T-helper 17 cell (primary cell): ENCODE measurements at places on chromosomes 11 and 22.

DNA sequence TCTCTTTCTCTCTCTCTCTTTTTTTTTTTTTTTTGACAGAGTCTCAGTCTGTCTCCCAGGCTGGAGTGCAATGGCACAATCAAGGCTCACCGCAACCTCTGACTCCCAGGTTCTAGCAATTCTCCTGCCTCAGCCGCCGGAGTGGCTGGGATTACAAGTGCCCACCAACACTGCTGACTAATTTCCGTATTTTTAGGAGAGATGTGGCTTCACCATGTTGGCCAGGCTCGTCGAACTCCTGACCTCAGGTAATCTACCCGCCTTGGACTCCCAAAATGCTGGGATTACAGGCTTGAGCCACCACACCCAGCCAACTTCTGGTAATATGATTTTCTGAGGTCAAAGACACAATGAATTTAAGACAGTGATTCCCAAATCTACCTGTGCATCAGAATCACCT is 659.8 kb upstream of the CCDC90B start:
- no peaks in the 10 kb centered on the region for H3K27me3 ChIP-seq
- DNase-seq: no peak
- H3K4me1 ChIP-seq: no peaks in the 10 kb centered on the region
- H3K27ac ChIP-seq: no peak overlapping the region

- H3K27ac ChIP-seq: peak overlapping the region; percentile 51
- H3K27me3 ChIP-seq: no peaks in the 10 kb centered on the region
- peaks cover 2% of the 10 kb centered on the region for H3K4me1 ChIP-seq
- DNase-seq: no peak
- H3K4me3 ChIP-seq: no peak overlapping the region
Measured at GRCh38 chr11:33197915-33198727, 36.8 kb upstream of the CSTF3 start.

DNA sequence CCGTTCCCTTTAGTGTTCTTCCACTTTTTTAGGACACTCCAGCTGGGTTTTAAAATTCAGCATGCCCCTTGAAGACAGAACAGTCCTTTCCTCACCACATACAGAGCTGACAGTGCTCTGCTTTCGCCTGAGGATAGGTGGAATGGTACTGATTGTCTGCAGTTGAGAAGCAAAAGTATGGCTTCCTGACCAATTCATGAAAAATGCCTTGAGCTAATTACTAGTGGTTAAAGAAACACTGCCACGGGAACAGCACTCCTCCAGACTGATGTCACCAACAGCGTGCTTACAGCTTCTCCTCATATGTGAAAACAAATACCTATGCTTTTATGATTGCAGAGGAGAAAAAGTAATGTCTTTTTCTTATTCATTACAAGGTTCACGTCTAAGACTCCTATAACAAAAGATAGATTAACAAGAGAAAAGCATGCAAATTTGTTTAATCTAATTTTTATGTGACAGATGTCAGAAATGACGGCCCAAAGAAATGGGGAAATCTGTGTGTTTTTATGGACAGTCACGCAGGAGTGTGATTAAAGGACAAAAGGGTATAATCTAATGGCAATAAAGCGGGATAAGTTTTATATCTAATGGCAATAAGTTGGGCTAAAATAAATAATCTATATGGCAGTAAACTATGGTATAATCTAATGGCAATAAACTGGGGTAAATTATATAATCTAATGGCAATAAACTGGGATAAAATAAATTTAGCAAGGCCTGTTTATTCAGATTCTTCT is 123.4 kb upstream of the ARHGAP42 start:
- no peaks in the 10 kb centered on the region for H3K4me1 ChIP-seq
- no peak overlapping the region for H3K27ac ChIP-seq
- no peak for DNase-seq
- no peaks in the 10 kb centered on the region for H3K27me3 ChIP-seq
- H3K4me3 ChIP-seq: no peak overlapping the region

- H3K27me3 ChIP-seq: no peaks in the 10 kb centered on the region
- no peak overlapping the region for H3K27ac ChIP-seq
- peaks cover 4% of the 10 kb centered on the region for H3K4me1 ChIP-seq
Measured at GRCh38 chr22:20154602-20155187, 3.8 kb upstream of the CCDC188 start.

- H3K36me3 ChIP-seq: no peaks in the 10 kb centered on the region
- DNase-seq: no peak
- peak overlapping the region; percentile 14 for H3K27ac ChIP-seq
- H3K4me3 ChIP-seq: no peak overlapping the region
- no peaks in the 10 kb centered on the region for H3K27me3 ChIP-seq
Measured at GRCh38 chr22:17590586-17590985, 27.3 kb downstream of the SLC25A18 start.

DNA sequence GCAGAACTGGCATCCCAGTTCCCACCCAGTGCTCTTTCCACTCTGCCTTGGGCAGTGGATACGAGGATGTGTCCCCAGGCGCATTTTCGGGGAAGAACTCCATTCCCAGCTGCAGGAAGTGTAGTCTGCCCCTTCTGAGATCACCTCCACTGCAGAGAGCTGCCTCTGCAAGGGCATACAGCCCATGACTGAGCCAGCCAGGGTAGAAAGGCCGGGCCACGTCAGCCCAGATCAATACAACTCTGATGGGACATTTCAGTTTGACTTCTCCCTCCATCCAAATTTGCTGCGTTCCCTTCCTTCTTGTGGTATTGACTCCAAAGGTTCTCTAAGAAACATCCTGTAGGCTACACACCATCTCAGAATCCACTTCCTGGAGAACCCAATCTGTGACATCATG is 19.7 kb downstream of the MOGAT2 start:
- H3K36me3 ChIP-seq: peaks cover 2% of the 10 kb centered on the region
- H3K27ac ChIP-seq: no peak overlapping the region
- peaks cover 35% of the 10 kb centered on the region for H3K27me3 ChIP-seq
- no peak for DNase-seq
- no peak overlapping the region for H3K4me3 ChIP-seq

DNA sequence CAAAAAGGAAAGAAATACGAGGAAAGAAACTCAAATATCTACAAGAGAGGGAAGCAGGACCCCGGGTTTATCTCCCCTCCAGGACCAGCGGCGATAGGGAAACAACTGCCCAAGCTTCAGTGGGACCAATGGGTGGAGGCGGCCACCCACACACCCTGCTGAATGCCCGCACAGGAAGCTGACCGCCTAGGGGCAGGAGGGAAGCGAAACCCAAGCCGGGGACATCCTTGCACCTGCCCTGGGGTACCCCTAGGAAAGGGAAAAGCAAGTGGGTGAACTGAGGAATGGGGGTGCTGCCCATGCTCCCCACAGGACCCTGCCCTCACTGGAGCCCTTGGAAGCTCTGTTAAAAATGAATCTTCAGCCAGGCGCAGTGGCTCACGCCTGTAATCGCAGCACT is 27.6 kb upstream of the HMOX1 start:
- H3K4me3 ChIP-seq: peak overlapping the region; percentile 43
- DNase-seq: no peak
- H3K36me3 ChIP-seq: no peaks in the 10 kb centered on the region
- no peak overlapping the region for H3K27ac ChIP-seq
- peaks cover 21% of the 10 kb centered on the region for H3K4me1 ChIP-seq
- peaks cover 15% of the 10 kb centered on the region for H3K27me3 ChIP-seq

GRCh38 chr11:94656968-94657367 is 89.8 kb downstream of the PIWIL4 start:
- H3K4me3 ChIP-seq: no peak overlapping the region
- no peaks in the 10 kb centered on the region for H3K36me3 ChIP-seq
- peaks cover 3% of the 10 kb centered on the region for H3K4me1 ChIP-seq
- H3K27ac ChIP-seq: no peak overlapping the region

DNA sequence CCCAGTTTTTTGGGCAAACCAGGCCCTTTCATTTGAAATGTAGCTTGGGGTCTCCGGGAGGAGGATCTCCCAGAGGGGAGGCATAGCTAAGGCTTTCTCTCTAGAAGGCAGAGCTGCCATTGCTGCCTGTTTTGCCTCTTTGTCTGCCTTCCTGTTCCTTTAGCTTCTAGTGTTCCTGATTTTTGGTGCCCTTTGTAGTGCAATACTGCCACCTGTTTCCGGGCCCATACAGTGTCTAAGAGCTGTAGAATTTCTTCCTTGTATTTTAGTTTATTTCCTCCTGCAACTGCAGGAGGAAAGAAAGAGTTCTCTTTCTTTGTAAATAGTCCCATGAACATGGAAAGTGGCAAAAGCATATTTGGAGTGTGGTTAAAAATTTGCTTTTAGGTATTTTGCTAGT is 19.3 kb upstream of the GLYATL1 start:
- peaks cover 3% of the 10 kb centered on the region for H3K36me3 ChIP-seq
- no peak overlapping the region for H3K4me3 ChIP-seq
- no peak overlapping the region for H3K27ac ChIP-seq
- H3K27me3 ChIP-seq: peaks cover 25% of the 10 kb centered on the region

DNA sequence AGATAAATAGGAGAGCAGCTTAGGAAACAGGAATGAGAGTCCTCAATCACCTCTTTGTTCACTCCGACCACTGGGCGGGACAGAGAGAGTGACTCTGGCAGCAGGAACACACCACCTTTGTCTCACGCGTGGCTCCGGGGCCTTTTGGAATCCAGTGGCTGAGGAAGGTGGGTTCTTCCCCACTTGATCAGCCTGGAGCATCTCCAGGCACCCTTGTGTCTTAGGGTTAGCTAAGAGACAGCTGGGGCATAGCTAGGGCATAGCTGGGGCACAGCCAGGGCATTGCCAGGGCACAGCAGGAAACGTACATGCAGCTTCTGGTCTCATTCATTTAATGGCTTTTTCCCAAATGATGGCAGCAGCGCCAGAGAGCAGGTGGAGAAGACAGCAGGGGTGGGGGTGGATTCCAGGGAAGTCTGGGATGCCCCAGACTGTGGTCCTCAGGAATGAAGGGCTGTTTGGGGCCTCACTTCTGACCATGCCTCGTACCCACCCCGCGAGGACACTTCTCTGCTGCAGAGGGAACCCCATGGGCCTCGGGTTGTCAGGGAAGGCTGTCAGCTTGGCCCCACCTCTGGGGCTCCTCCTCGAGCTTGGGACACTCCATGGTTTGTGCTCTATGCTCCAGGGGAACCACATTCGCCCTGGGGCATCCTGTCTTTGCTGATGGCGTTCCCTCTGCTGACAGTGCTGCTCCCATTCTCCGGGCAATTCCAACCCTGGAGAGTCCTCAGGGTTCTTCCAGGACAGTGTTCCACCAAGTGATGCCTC is 30.4 kb upstream of the SHANK2 start:
- no peak overlapping the region for H3K27ac ChIP-seq
- DNase-seq: no peak
- no peak overlapping the region for H3K4me3 ChIP-seq
- H3K27me3 ChIP-seq: peaks cover 23% of the 10 kb centered on the region

- H3K4me1 ChIP-seq: peaks cover 19% of the 10 kb centered on the region
- H3K27ac ChIP-seq: peak within 1 kb of the TSS; percentile 43
- DNase-seq: no peak
- H3K36me3 ChIP-seq: no peaks in the 10 kb centered on the region
- no peak within 1 kb of the TSS for H3K4me3 ChIP-seq
Measured at GRCh38 chr11:67452141-67452952, at the start of gene GPR152. Gene GPR152, minus strand, starts transcription at chr11:67452729. Its CDS starts 5 bp downstream, at chr11:67452724.

GRCh38 chr11:67451658-67451976 is 912 bp downstream of the GPR152 start:
- H3K4me3 ChIP-seq: no peak overlapping the region
- H3K4me1 ChIP-seq: peaks cover 19% of the 10 kb centered on the region
- peak overlapping the region; percentile 43 for H3K27ac ChIP-seq

- no peak for DNase-seq
- no peaks in the 10 kb centered on the region for H3K4me1 ChIP-seq
- H3K27me3 ChIP-seq: no peaks in the 10 kb centered on the region
- no peaks in the 10 kb centered on the region for H3K36me3 ChIP-seq
Measured at GRCh38 chr11:28269586-28269985, 161.4 kb downstream of the METTL15 start.

GRCh38 chr11:69300120-69301060 is 6.4 kb downstream of the MYEOV start:
- peaks cover 42% of the 10 kb centered on the region for H3K4me1 ChIP-seq
- H3K27me3 ChIP-seq: no peaks in the 10 kb centered on the region
- no peak overlapping the region for H3K4me3 ChIP-seq
- no peak for DNase-seq

DNA sequence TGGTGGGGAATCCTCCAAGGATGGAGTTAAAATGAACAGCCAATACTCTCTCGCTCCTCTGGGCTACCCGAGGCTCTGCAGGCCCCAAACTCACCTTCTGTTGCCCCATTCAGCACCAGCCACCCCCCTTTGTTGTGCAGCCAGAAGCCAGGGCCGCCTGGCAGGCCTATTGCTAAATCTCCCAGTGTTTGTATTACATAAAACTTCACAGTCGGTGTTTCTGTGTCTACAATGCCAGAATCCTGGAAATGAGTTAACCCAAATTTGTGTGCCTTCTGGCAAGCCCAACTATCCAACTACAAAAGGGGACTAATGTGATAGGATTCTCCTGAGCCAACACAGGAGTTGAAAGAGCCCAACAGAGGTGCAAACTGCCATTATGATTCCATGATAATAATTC is 9.3 kb downstream of the KCNJ5 start:
- H3K27me3 ChIP-seq: peaks cover 26% of the 10 kb centered on the region
- H3K27ac ChIP-seq: no peak overlapping the region
- H3K4me1 ChIP-seq: peaks cover 8% of the 10 kb centered on the region
- no peak for DNase-seq
- no peaks in the 10 kb centered on the region for H3K36me3 ChIP-seq

DNA sequence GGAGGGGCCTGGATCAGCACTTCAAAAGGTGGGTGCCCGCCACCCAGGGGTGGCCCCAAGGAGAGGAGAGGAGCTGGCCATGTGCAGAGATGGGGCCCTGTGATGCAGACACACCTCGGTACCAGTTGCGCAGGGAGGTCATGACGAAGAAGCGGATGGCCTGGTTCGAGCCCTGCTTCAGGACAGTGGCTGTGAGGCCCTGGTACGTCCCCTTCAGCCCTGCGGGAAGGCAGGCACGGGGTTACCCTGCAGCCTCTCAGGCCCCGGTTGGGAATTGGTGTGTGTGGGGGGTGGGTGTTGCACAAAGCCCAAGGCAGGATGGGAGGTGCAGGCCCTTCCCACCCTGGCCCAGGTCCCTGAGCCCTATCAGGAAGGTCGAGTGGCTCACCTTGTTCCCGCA is 1.8 kb downstream of the SLC25A1 start:
- no peak overlapping the region for H3K27ac ChIP-seq
- H3K27me3 ChIP-seq: no peaks in the 10 kb centered on the region
- H3K4me3 ChIP-seq: peak overlapping the region; percentile 50
- H3K36me3 ChIP-seq: no peaks in the 10 kb centered on the region
- no peak for DNase-seq

GRCh38 chr11:119537306-119538253 is 114.6 kb upstream of the THY1 start:
- H3K4me3 ChIP-seq: no peak overlapping the region
- H3K36me3 ChIP-seq: peaks cover 3% of the 10 kb centered on the region
- no peak for DNase-seq
- peaks cover 72% of the 10 kb centered on the region for H3K27me3 ChIP-seq
- peaks cover 9% of the 10 kb centered on the region for H3K4me1 ChIP-seq

- no peak for DNase-seq
- no peak overlapping the region for H3K27ac ChIP-seq
- no peaks in the 10 kb centered on the region for H3K4me1 ChIP-seq
- H3K4me3 ChIP-seq: no peak overlapping the region
- peaks cover 15% of the 10 kb centered on the region for H3K27me3 ChIP-seq
Measured at GRCh38 chr11:71286701-71287643, 34.6 kb upstream of the SHANK2 start.

DNA sequence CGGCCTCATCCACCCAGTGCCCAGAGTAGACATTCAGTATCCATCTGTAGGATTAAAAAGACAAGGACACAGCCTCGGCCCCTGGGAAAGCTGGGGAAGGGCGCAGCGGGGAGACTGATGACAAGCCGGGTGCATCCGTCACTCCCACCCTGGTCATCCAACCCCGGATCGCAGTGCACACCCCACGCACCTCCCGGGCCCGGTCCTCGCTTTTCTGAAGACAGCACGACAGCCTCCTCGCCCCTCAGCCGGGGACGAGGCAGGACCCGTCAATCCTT is 1.1 kb downstream of the FCHSD2 start:
- peak overlapping the region; percentile 97 for H3K4me3 ChIP-seq
- no peaks in the 10 kb centered on the region for H3K27me3 ChIP-seq
- DNase-seq: no peak
- H3K27ac ChIP-seq: peak overlapping the region; percentile 100
- H3K36me3 ChIP-seq: peaks cover 5% of the 10 kb centered on the region
